ENCODE measurements at places on chromosomes 4 and X. TPM values are rescaled to one million over a fixed set of nuclear protein-coding genes. Genes with fewer than 3 reads are reported as not detected.

DNA sequence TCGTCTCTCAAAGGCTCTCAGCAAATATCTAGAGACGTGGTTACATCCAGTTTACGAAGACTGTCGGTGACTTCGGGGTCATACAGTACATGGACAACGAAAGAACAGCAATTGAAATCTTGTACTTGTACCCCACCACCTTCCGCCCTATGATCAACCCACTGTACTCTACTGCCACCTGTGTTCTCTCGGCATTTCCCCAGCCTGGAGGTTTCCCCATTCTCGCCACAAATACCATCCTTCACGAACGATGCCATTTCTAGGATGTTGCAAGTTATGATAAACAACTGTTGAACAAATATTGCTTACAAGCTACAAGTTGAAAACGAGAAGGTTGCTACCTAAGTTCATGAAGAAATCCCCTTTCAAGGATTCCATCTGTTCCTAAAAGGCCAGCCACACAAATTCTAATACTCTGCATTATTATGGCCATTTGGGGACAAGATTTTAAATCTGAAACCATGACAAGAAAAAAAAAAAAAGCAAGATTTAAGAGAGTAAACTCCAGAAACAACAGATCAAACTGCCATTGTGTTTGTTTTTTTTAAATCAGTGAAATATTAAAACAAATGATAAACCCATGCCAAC, 1.6 kb downstream of the APBB2 start:
- peak; percentile 34 for DNase-seq

TMEM271 gene
- not detected for total RNA-seq

DNA sequence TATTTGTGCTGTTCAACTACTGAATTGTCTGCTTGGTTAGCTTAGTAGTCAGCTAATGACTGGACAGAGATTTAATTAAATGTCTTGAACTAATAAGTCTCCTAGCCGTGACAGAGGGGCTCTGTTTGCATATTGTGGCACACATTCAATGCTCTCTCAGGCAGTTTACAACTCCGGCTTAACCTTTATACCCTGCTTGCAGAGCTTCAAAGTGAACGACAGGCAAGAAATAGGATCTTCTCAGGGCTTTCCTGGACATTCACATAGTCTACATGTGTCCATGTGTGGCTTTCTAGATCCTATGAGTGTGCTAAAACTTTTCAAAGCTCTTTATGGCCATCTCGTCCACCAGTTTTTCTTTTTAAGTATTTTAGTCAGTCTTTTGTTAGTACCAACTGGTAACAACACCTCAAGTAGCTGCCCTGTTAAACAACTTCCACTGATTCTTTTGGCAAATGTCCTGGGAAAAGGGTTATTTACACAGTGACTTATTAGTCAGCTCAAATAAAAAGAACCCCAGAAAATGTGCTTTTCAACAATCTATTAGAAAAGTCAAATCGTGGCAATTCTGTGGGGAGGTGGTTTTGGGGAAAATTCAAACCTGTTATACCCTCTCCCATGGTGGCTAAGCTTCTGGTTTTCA, 28.6 kb downstream of the OR13H1 start:
- no peak for DNase-seq

SSX4B gene
- not detected for total RNA-seq

FABP2 gene
- total RNA-seq = not detected

ASB9 gene
- 2.9 TPM for total RNA-seq

ART3 gene
- total RNA-seq = 1.6 TPM

DNA sequence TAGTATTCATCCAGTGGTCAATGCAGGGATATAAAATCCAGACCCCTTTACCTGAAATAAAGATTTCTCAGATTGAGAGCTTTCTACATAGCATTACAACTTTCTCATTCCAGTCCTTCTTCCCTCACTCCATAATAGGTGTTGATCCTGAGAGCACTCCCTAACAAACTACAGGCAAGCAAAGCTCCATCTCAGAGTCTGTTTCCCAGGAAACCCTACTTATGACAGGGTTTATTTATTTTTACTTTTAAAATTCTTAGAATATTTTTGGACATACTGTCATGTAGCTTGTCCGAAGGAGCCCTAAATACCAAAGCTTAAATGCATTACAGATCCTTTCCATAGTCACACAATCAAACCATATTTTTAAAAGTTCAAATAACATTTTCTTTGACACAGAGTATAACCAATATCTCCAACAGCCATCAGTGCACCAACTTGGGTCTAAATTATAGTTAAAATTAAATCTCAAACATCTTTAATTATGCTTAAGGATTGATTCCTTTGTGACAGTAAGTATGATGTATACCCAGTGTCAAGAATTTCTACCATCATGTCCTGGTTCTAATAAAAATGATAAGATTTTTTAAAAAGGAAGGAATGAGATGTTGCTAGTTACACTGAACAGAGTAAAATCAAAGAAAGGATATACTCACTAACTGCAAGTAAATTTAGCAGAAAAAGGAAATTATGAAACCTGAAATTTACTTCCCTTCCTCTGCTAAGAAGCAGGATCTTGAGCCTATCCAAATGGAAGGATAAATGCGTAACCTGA, 580.4 kb upstream of the ADGRL3 start:
- no peak for DNase-seq

Measured in mucosa of gallbladder (tissue), 1 donor.